Stimulated activated CD8-positive, alpha-beta memory T cell treated with anti-CD3 and anti-CD28 coated beads, Interleukin-15, amount 100 ng/mL, for 24 hours (primary cell): ENCODE measurements at places on chromosomes 13 and 19.

- no peak for DNase-seq
Measured at GRCh38 chr13:111415246-111415645, 94.8 kb downstream of the TEX29 start.

GRCh38 chr19:632579-633067 is 714 bp downstream of the POLRMT start:
- no peak for DNase-seq

- DNase-seq = no peak
Measured at GRCh38 chr13:94389604-94390351, 89.7 kb downstream of the DCT start.

DNA sequence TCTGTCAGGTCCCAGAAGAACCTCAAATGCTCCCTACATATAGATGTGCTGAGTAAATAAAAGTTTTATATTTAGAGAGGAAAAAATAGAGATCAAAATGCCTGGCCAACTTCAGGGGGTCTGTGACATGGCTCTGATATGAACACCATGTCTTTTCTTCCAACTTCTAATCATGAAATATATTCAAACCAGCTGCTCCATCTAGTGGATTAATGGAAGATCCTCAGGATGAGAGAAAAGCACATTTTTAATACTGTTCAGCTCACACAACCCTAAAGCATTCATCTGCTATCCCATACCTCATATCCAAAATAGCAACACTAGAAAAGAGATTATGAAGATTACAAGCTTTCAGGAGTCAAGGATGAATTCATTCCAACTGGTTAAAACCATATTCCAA is 56.0 kb upstream of the DOCK9 start:
- DNase-seq = no peak

- DNase-seq = no peak
Measured at GRCh38 chr19:6690160-6690885, 20.4 kb upstream of the TNFSF14 start.

DNA sequence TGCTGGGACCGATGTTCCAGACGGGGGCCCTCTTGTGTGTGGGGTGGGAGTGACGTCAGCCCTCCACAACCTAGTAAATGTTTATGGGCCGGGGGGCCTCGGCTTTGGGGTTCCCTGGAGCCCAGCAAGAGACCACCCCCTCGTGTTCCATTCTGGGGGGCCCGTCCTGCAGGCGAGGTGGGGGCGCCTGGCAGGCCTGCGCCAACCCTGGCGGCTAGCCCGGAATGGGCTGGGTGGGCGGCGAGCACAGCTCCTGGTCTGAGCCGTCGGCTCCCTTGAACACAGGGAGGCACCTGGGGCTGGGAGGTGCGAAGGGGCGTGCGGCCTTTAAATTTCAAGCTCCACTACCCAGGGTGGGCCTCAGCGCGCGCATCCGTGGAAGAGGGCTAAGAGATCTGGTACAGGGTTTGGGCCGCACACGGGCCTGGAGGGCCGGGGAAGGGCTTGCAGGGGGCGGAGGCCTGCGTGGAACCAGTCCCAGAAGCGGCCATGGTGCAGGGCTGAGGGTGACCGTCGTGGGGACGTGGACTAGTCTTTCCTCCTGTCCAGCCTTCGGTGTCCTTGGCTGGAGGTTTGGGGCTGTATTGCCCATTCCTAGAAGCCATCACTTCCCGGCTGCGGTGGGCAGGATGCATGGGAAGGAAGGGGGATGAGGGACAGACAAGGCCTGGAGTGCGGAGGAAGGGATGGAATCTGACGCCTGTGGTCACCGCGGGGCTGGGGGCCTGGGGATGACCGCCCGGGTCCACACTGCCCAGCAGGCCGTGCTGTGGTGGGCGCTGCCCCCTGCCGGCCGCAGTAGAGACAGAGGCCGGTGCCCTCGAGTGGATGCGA is 11.4 kb downstream of the NDUFA11 start:
- no peak for DNase-seq

DNA sequence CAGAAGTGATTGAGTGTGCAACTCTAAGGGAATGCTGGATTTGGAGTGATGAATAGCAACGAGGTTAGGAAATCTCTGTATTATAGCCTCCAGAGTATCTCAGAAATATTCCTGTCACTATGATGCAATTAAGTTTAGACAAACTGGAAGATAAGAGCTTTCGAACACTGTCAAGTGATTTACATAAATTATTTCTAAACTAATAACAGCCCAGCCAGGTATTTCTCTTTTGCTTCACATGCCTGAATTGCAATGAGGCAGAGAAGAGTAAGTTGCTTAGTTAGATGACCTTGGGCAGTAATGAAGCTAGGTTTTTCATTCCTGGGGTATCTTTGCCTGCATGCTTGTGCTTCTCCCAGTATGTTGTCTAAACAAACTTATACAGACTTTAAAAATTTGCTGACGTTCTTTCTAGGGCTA is 134.5 kb downstream of the LMO7 start:
- no peak for DNase-seq

- DNase-seq = no peak
Measured at GRCh38 chr13:45932676-45933075, 81.1 kb upstream of the SIAH3 start.

GRCh38 chr13:93727211-93728141 is 500.9 kb downstream of the GPC6 start:
- no peak for DNase-seq

DNA sequence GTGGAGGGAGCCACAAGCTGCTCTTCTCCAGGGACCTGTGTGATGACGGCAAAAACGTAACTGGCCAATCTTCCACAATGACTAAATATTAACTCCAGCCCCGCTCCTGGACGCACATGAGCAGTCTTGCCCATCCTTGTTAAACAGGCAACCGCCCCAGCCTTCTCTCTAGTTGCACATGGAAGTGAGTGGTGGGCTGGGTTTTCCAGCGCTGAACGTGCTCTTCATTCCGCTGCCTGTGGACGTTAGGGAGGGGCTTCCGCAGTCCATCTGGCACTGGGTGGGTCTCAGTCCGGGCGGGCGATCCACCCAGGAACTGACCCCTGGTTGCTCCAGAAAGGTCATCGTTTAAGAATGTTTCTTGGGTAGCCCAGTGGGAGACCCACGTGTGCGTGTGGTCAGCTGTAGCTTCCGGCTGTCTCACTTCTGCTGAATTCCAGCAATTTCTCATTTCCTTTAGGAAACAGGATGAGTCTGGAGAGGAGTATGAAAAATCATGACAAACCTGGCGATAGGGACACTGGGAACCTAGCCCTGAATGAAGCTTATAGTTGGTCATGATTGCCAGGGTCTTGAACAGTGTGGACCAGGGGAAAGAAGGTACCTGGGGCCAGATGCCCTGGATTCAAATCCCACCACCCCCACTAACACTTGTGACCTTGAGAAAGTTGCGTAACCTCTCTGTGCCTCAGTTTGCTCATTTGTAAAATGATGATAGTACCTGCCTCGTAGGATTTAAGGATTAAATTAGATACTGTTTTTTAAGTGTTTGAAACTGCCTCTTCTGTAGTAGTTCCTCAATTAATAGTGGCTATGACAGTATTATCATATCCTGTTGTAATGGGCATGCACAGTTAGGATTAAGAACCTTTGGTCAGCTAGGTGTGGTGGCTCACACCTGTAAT is 92.6 kb downstream of the SIPA1L3 start:
- DNase-seq = no peak

DNA sequence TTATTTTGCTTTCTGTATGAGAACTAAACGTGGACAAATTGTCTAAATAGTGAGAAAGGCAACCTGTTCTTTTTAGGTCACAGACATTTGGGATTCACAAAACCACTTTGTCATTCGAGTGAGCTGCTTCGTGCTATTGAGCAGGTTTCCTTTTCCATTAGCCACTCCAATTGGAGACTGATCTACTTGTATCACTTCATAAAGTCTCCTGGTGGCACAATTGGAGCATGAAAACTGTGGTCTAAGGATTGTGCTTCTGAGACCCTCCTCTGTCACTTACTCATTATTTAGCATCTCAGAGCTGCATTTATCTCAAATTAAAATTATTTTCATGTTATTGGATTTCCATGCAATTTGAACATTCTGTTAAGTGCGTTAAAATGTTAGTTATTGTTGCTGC is 397.7 kb downstream of the TDRD3 start:
- no peak for DNase-seq

- no peak for DNase-seq
Measured at GRCh38 chr19:42441049-42441445, 1.7 kb downstream of the CXCL17 start.

DNA sequence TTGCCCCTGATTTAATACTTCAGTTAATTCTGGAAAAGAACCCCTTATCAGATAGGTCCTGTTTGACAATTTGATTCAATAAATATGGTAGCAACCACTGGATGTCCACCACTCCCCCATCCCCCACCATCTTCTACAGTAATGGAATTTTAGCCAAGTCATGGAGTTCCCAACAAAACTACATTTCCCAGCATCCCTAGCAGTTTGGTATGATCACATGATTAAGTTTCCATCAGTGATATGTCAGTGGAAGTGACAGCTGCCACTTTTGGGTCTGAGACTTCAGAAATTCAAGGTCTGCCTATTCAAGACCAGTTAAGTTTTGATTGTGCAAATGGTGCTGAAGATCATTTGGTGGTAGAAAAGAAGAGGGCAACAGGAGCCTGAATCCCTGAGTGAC is 85.5 kb downstream of the CACNA1A start:
- no peak for DNase-seq

DNA sequence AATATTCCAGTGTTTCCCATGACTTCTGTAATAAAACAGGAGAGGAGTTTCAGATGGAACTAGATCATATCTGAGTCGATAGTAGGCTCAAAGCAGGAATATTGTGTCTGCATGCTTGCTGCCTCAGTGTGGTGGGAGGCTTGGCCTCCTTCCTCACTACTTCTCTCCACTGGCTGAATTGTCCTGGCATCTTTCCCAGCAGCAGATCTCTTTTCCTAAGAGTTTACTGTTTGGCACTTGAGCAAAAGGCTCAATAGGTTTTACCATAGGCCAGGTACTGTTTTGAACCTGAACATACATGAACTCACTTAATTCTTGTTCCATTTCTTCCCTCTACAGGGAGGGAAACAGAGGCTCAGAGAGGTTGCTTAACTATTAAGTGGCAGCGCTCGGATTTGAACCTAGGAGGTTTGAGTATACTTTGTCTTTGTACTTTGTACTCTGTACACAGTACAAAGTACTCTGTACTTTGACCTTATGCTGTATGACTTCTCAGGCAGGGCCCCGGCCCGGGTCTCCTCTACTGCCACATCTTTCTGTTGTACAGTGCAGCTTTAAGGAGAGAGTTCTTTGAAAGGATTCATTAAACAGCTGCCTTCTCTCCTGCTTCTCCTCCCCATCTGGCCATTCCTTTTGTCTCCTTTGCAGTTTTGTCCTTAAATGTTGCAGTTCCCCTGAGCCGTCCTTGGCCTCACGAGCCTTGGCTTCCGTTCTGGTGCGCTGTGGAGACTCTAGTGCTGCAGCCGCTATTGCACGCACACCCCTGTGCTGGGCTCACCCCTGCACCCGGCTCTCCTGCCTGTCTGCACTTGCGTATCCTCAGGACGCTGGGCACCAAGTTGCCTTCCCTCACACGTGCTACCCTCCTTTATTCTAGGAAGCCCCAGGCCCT is 8.1 kb downstream of the B3GLCT start:
- DNase-seq = no peak

- DNase-seq = peak; percentile 44
Measured at GRCh38 chr13:40388617-40389016, 277.8 kb downstream of the FOXO1 start.

DNA sequence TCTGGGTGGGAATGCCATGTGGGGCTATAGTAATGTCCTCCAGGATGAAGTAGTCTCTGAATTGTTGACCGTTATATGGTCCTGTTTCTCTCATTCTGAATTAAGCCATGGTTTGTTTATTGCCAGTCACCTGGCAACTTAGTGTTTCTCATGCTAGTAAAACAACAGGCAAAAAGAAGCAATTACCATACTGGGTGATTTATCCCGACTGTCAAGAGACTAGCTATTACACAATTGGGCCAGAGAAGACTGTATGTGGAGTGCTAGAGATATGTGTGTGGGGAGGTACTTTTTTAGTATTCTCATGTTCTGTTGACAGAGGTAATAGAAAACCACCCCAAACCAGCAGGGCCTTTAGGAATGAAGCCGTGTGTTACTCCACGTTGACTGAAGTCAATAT is 258.2 kb downstream of the TDRD3 start:
- no peak for DNase-seq
